Astrocyte of the spinal cord (primary cell): ENCODE measurements at places on chromosomes 11 and 22.
A peak's percentile ranks its signal among the peaks of the same experiment; 100 is the strongest.

DNA sequence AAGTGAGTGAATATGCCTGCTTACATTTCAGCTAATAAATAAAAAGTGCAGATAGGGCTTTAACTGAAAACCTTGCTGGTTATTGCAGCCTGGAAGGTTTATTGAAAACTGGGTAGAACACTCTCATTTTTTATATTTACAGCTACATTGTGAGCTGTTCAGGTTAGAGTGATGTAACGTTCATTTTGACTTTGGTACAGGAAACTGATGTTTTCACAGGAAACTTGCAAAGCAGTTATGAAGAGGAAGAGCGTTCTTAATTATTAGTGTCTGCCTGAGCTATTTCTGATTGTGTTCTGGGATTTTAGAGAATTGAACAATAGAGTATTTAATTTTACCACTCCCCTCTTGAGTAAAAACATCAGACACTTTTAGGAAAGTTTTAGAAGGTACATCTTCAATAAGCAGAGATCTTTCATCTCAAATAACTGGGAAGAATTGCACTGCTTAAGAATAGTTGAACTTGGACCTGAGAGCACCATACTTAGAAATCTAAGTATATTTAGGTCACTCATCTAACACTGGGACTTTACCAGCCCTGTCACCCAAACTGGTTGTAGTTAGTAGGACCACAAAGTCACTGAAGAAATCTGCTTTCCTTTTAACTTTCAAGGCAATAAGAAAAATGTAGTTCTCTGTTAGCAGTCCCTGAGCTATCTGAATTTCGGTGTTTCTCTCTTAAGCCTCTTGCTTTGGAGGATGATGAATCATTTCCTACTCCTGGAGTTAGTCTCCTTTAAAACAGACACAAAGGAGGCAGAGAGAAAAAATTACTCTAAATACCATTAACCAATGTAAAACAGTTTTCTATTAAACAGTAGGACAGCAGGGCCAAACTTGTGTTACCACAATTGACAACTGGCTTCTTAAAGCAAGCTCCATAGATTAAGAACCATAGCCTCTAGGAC, 128.6 kb upstream of the DDI1 start:
- peak; percentile 67 for DNase-seq

GRCh38 chr11:76139314-76139713, 67.0 kb downstream of the WNT11 start:
- DNase-seq = no peak

GRCh38 chr11:117529816-117530215, 202.2 kb downstream of the CEP164 start:
- no peak for DNase-seq

DNA sequence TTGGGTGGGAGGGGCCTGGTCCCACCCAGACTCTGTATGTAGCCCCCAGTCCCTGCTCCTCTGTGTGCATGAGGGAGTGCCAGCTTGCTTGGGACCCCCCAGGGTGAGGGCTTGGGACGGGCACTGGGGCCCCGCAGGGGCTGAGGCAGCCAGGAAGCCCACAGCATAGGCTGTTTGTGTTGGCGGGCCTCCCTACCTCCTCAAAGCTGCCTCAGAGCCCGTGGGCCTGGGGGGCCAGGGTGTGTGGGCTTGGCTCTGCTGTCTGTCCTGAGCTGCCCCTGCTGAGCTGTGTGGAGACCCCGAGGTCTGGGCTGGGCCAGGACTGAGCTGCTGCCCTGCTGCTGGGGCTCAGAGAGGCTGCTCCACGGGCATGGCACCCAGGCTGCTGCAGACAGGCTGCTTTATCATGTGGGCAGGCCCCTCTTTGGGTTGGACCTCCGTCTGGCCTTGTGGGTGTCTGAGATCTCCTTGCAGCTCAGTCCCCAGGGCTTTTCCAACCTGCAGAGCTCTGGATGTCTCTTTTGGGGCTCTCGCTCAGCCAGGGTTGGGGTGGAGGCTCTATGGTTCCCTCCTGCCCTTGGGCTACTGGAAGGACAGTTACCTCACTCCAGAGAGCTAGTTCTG, 3.3 kb downstream of the TSPAN4 start:
- DNase-seq = peak; percentile 65
